DMS 273 treated with DMSO at 0.1 percent for 48 hours (cell line): ENCODE measurements at places on chromosomes 2 and 18.

- no peak for DNase-seq
Observed at GRCh38 chr18:35311496-35311895, 21.5 kb upstream of the ZSCAN30 start.

GRCh38 chr2:212154477-212154878, 384.1 kb downstream of the ERBB4 start:
- no peak for DNase-seq

- no peak for DNase-seq
Observed at GRCh38 chr2:54166121-54166773, 50.8 kb downstream of the ACYP2 start.

- DNase-seq: no peak
Observed at GRCh38 chr2:36336321-36336720, 19.3 kb upstream of the CRIM1 start.

DNA sequence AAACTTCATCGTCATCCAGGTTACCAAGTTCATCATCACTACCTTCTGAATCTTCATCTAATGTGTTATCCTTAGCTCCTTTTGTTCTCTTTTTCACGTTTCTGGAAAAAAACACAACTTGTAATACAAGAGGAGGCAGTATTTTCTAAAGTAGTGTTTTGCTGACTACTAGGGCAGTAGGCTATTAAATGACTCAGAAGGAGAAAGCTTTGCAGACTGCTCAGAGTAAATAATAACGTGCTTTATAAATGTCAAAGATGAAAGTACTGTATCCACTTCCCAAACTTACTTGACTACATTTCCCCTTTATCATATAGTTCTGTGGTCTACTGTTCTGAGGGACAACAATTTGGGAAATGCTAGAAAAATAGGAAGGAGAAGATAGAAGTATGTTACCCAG, 15.6 kb downstream of the CEBPZOS start:
- no peak for DNase-seq

- no peak for DNase-seq
Observed at GRCh38 chr2:239178484-239178883, 222.3 kb downstream of the HDAC4 start.

DNA sequence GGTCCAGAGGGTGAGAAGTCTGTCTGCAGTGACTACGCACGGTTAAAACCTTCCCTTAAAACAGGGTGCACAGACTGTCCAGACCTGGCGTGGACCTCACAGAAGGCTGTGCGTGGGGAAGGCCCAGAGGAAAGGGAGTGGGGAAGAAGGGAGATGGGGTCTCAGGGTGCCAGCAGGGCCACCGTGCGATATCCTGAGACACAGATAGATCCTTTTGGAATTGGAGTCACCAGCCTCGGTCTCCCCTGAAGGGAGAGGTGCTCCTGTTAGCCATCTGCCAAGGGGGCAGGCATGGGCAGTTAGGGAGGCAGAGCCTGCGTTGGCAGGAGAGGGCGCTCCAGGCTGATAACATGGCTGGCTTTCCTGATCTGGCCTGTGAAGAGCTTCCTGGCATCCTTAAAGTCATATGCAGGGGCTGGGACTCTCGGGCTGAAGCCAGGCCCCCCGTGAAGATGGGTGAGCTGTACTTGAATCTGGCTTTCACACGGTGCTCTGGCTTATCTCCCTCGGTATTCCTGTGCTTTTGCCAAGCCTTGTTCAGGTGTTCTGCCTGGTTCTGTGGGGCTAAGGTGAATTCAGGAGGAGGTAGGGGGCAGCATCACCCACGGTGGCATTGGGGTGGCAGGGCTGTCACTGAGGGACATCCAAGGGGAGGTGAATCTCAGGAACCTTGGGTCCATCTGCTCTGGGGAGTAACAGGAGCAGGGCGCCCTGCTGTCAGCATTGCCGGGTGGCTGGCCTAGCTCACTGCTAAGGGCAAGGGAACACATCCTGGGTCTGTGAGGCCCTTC, 107.2 kb upstream of the SMAD2 start:
- peak; percentile 3 for DNase-seq

- no peak for DNase-seq
Observed at GRCh38 chr2:181998041-181998835, 12.6 kb downstream of the PPP1R1C start.

GRCh38 chr2:133054297-133054696, 384.3 kb upstream of the LYPD1 start:
- no peak for DNase-seq

DNA sequence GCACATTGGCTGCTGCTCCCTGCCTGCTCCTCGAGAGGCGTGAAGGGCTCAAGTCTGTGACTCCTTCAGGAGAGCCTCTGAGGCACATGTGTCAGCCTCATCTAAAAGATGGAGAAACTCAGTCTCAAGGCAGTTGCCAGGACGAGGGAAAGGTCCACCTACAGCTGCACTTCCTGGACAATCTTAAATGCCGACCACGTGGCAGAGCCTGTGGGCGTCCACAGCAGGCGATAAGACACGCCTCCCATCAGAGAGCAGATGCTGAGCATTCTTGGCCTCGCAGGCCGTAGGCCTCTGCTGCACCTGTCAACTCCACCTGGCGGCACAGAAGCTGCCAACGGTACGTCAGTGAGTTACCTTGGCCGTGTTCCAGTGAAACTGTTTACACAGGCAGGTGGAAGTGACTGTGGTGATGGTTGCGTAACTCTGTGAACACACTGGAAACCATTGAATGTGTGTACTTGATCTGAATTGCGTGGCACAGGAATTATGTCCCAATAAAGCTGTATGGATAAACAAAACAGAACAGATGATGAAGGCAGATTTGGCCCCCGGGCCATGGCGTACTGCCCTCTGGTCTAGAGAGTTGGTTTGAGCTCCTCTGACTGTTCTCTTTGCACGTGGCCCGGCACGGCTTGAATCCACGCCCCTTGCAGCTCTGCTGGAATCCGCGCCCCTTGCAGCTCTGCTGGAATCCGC, 114.5 kb downstream of the RNF144A start:
- DNase-seq: peak; percentile 66

GRCh38 chr2:147603876-147604275, 241.0 kb upstream of the ACVR2A start:
- DNase-seq: no peak

DNA sequence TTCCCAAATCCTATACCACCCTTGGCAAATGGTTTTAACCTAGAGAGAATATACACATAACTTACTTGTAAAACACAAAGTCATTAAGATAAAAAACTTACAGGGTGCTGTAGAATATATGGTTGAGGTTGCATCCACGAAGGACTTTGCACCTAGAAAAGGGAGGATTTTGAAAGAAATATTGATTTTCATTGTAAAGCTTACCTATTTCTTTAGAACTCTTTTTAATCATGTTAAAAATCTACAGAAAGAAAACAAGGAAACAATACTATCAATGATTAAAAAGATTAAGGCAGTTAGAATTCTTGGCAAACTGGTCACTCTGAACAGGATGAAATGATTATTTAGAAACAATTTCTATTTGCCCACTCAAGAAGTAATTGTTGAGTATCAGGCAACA, 81.1 kb upstream of the ITGB6 start:
- DNase-seq: no peak

- DNase-seq: peak; percentile 8
Observed at GRCh38 chr18:37578886-37579513, 13.4 kb upstream of the CELF4 start.

- DNase-seq: no peak
Observed at GRCh38 chr2:57880446-57880845, 166.2 kb upstream of the VRK2 start.

DNA sequence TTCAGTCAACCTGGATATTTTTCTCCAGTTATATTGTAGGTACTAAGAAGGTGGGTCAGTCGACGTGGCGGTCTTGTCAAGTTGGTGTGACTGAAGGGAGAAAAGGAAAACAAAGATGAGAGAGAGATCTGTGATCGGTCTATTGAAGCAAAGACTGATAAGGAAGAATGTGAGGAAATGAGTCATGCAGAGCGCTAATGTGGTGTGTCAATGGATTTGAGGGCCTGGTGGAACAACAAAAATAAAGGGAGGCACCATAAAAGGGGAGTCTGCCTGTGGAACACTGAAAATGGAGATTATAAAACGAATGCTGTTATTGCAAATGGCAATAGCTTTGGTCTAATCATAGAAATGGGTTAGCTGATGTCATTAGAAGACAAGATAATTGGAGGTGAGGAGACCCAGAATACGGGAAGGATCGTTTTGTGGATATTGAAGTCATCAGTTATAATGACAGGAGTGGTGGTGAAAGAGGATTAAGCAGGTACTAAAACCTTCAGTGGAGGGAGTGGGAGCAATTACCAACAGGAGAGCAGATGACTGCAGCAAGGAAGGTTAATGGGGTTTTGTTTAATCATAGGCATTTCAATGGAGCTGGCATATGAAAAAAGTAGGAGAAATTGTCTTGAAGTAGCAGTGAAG, 599.1 kb upstream of the FSHR start:
- no peak for DNase-seq

GRCh38 chr2:201342923-201343322, 14.2 kb downstream of the FLACC1 start:
- DNase-seq: no peak

GRCh38 chr2:128632501-128632800, 313.8 kb upstream of the HS6ST1 start:
- DNase-seq: no peak

GRCh38 chr2:229752970-229753729, 38.8 kb upstream of the DNER start:
- no peak for DNase-seq

- no peak for DNase-seq
Observed at GRCh38 chr18:65527879-65528633, 222.8 kb upstream of the CDH7 start.

GRCh38 chr2:160257041-160257742, 57.1 kb upstream of the ITGB6 start:
- no peak for DNase-seq

GRCh38 chr2:158926478-158926948, 41.9 kb upstream of the TANC1 start:
- DNase-seq: no peak
